ENCODE measurements at places on chromosomes 16 and 17.

DNA sequence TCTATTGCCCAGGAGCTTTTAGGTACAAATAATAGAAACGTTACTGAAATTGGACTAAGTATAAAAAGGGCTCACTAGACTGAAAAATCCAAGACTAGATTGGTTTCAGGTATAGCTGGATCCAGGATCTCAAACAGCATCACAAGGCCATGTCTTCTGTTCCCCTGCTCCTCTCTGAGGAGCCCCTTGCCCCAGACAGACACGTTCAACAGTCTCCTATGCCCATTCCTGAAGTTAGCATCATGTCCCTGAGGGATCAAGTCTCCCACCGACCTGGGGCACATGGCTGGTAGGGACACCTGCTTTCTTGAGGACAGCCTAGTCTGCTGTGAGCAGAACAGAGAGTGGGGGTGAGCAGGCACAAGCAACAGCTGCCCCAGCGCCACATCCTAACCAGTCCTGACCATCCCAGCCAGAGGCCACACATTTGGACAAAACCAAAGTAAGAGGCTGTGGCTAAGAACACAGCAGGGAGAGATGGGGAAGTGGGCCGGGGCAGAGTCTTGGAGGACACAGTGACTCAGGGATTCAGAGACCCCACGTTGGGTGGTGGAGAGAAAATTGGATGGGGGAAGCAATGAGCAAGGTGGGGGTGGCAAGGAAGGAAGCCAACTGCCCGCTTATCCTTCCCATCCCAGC lies 10.5 kb upstream of the MMP2 start:
- DNase-seq: no peak

DNA sequence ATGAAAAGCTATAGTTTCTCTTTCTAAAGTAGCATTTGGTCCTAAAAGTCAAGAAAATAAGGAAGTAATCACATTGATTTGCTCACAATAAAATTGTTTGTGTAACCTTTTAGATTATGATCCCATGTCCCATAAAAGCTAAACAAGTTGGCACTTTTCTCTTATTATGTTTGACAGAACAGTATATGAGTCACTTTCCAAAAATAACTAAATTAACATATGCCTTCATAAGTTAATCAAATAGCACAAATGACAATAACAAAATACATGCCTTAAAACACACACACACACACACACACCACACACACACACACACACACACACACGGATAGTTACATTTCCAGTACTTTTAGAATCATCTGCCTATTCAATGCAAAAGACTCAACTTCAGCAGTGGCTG lies 2.8 kb downstream of the MED13 start:
- no peak for DNase-seq

GRCh38 chr16:1708083-1708767 lies 2.2 kb downstream of the MAPK8IP3 start:
- no peak for DNase-seq

DNA sequence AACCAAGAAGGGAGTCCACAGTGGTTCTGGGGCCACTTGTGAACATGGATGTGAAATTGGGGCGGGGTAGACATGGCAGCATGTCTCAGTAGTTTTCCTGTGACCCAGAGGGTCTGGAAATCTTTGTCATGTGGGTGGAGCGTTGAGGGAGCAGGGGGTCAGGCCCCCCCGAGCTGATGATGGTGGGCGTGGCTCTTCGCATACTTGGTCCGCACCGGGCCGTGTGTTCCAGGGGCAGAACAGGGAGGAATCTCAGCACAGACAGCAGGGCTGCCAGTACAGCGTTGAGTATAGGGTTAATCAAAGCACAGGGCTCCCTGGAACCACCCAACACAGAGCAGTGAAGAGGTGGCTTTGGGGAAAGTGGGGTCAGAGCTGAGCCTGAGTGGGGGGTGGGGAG lies 267.5 kb downstream of the SEC14L1 start:
- DNase-seq: no peak

DNA sequence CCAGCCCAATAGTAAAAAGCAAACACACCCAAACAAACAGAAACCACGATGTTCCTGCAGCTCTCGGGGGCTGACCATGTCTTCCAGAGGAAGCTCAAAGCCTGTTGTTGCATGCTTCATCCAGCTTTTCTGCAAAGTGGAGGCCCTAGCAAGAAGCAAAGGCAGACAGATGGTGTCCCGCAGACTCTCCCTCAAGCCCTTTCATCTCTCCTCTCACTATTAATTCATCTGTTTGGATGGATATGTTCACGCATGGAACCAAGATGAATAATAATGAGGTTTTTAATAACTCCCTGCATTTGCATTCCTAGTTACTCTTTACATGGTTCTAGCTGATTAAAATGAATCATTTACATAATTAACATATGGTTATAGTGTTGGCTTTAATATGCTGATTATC lies 36.6 kb downstream of the RBFOX1 start:
- DNase-seq: no peak

GRCh38 chr16:77344341-77344740 lies 90.5 kb downstream of the ADAMTS18 start:
- DNase-seq: peak; percentile 3

All from LHCN-M2 (cell line).